Naive thymus-derived CD4-positive, alpha-beta T cell (primary cell): ENCODE measurements at places on chromosomes 11 and 22. TPM values are rescaled to one million over a fixed set of nuclear protein-coding genes. Genes with fewer than 3 reads are reported as not detected.

Gene CHADL
- 0.92 TPM for total RNA-seq

Gene SSH3
- total RNA-seq: 14.8 TPM

Gene PDE3B
- total RNA-seq: 151 TPM in 2 replicates

DNA sequence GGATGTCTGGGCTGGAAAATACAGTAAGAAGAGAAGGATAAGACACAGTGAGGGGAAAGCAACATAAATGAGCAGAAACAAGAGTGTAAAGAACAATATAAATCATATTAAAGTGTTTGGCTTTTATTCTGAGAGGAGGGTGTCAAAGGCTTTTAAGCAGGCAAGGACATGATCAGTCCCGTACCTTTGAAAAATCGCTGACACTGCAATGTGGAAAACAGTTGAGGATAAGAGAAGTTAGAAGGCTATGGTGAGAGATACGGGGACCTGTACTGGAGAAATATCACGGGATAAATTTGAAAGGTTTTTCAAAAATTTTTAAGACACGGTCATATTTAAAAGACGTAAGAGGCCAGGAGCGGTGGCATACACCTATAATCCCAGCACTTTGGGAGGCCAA, 30.3 kb downstream of the CDON start:
- DNase-seq: no peak

DNA sequence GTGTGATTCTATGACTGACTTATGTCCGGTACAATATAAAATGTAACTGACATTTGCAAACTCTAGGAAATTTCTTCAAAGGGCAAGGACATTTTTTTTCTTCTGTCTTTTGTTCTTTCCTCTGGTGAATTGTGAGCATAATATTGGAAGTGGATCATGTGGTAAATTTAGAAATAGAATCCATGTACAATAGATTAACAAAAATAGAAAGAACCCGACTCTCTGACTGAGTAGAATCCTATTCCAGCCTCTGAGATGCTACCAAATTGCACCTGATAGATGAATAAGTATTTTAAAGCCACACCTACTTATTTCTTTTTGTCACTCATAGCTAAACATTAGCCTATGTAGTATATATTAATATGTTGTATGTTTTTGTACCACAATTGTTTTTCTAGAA, 860.3 kb downstream of the LUZP2 start:
- no peak for DNase-seq

GRCh38 chr11:14764579-14765527, 121.2 kb downstream of the PDE3B start:
- peak; percentile 89 for DNase-seq

DNA sequence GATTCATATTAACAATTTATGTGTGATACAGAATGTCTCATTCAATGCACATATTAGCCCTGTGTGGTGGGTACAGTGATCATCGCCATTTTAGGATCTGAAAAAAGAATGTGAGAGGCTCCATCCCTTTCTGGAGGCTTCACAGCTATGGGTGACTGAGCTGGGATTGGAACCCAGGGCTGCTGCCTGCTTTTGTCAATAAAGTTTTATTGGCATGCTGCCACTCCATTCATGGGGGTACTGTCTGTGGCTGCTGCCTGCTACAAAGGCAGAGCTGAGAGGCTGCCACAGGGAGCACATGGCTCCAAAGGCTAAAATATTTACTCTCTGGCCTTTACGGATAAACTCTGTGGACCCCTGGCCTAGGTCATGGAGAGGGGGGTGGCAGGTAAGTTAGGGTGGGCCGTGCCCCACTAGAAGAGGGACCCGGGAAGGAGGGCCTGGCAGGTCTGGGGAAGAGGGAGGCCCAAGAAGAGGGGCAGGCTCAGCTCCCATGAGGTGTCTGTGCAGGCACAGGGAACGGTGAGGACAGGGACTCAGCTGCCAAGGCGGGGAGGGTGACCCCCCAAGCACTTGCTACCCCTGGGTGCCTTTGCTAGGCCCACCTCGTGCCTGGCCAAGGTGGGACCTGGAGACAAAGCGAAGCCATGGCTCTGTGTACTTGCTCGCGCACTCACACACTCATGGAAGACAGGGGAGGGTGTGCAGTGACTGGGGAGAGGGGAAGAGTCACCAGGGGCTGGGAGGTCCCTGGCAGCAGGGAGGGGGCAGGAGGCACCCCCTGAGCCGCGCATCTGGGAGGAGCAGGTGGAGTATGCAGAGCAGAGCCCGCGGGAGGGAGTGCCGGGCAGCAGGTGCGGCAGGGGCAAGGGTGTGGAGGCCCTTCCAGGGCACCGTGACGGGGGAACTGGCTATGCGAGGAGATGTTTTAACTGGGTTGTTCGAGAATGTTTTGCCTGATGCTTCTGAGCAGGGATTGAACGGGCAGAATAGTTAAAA, 335.3 kb downstream of the CTTN start:
- no peak for DNase-seq

- no peak for DNase-seq
Observed at GRCh38 chr22:23107487-23108248, 34.1 kb downstream of the RSPH14 start.

GRCh38 chr11:76217653-76218160, 11.4 kb upstream of the WNT11 start:
- no peak for DNase-seq

DNA sequence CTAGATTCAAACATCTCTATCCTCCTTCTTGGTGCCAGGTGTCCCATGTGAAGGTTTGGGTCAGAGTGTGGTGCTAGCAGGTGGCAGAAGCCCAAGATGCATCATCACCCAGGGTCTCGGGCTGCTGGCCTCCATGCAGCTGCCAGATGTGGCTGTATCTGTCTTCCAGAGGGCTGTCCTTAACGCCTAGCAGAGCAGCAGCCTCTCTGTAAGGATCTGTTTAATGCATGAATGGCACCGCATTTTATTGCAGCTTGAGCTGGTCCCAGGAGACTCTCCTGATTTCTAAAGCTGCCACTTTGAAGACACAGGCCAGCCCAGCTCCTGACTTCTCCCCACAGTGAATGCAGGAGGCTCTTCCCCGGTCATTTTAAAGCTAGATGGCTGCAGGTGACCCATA, 26.3 kb downstream of the SLC1A2 start:
- DNase-seq: no peak

- no peak for DNase-seq
Observed at GRCh38 chr11:23318670-23319069, 458.4 kb upstream of the CCDC179 start.

DNA sequence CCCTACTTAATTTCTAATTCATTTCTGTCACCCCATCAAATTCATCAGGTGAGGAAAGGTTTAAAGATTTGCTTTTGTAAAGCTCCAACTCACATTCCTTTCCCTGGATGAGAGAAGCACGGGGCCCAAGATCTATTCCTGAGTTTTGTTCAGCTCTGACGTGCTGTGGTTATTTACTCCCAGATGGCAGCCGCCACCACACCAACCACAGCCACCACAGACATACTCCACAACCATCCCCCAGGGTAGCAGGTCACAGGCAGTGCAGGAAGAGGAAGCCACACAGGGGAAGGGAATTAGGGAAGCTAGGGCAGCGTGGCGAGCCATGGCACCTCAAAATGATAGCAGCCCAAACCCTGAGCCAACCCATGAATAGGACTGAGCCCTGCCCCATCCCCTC, 63.5 kb upstream of the CSNK2A3 start:
- DNase-seq: no peak

GRCh38 chr11:122772945-122773344, 65.4 kb upstream of the CRTAM start:
- DNase-seq: no peak

- no peak for DNase-seq
Observed at GRCh38 chr11:38990139-38990538, 2392.1 kb upstream of the RAG2 start.

GRCh38 chr22:23673826-23674690, 16.8 kb upstream of the RGL4 start:
- no peak for DNase-seq

DNA sequence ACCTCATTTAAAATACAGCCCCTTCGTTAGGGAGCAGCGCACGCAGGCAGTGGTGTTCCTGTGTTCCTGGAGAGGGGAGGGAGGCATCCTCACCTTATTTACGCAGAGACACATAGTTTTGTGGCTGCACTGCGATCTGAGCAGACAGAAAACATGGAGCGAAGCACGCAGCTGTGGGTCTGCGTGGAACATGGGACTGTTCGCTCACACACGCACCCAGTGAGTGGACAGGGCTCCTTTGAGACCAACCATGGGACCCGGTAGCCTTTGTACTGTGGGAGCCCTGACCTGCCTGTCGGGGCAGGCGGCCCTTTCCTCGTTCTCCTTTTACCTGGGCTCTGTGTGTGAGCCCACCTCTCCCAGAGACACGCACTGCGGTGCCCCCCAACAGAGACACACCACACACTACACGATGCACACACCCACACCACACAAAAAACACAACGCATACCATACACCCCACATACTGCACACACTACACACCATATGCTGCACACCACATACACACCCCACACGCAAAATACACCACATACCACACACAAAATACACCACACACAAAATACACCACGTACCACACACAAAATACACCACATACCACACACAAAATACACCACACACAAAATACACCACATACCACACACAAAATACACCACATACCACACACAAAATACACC, 1245.7 kb downstream of the BRD1 start:
- DNase-seq: no peak
